RWPE1 (cell line): ENCODE measurements at places on chromosomes 5 and 9.

DNA sequence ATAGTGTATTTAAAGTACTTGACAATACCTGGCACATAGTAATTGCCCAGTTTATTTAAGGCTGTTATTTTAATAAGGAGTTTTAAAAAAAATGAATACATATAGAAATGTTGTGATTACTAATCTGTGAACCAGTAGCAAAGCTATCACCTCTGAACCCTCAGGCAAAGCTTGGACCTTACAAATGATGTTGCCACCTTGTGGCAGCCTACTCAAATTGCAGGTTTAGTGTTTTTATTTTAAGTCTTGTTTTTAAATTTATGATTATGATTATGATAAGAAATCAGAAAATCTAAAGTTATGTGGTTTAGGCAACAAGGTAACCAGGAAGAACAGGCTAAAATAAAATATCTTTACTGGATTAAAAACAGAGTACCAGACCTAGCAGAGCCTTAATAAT is 35.8 kb downstream of the PPARGC1B start:
- DNase-seq, result no peak

DNA sequence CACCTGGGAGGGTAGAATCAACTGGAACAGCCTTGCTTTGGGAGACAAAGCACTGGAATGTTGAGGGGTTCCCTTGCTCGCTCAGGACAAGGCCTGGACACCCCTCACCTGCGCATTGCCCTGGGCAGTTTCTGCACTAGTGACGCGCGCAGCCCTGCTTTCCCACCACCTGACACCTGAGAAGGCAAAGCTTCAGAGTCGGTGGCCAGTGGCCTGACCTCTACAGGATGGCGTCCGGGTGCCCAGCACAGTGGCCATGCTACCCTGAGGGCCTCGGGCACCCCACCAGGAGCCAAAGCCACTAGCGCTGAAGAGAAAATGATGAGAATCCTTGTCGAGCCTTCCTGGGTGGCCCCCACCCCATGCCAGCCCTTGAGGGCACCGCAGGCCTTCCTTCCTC is 161.3 kb downstream of the OLFM1 start:
- no peak for DNase-seq

DNA sequence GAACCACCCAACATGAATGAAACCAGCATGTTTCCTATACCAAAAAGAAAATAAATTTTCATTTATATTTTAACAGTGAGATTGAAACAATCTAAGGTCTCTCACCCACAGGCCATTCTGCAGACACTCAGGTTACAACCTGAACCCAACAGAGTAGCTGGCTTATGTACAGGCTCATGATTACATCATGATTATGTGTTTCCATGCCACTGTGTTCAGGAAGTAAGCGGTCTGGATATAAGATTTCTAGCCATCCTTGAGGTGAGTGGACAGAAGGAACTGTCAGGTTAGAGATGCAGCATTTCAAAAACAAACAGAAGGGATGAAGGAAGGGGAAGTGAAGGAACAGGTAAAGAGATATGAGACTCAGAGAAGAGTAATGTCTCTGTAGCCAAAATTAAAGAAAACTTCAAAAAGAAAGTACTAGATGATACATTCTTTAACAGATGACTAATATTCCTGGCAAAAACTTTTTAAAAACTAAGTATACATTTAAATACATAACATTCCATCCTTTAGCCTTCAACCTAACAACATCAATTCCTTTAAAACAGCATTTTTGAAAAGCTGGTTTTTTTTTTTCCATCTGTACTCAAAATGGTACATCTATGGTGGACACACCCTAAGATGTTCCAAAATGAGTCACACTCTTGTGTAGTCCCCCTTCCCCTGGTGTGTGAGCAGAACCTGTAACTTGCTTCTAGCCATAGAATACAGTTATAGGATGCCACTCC is 119.8 kb downstream of the LPAR1 start:
- DNase-seq, result peak; percentile 70

GRCh38 chr5:168654211-168654721 is 75.1 kb upstream of the PANK3 start:
- no peak for DNase-seq

GRCh38 chr5:6607559-6607936 is 25.3 kb downstream of the NSUN2 start:
- DNase-seq, result no peak

DNA sequence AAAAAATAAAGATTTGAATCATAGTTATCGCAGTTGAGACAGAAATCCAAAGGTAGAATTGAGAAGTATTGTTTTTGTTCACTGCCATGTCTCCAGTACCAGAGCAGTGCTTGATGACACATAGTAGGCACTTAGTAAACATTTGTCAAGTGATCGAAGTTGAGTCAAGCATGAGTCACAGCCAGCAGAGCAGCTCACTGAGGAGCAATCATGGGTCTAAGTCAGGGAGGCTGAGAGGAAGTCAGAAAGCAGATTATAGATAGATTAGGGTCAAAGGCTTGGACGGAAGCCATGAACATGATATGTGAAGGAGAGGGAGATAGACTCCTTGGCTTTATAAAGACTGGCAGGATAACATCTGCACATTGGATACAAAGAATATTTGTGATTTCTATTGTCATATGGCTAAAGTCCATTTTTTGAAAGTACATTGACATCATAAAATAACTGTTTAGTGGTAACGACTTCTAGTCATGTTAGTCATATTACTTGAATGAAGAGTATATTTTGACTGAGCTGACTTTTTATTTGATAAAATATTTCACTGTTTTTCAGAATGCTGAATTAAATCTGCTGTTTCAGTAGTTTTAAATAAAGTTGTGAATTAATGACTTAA is 168.5 kb downstream of the RAB3C start:
- DNase-seq, result no peak

DNA sequence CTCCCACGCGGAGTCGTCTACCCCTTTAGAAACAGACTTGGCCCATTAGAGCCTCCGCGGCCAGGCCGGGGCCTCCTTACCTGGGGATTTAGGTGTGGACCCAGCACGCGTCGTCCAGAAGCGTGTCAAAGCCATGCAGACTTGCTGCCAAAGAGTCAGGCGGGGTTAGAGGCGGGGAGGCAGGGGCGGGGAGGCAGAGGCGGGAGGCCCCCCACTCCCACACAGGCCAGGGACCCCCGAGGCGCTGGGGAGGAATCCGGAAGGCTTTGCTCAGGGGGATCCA is 47.1 kb downstream of the HABP4 start:
- DNase-seq, result no peak

DNA sequence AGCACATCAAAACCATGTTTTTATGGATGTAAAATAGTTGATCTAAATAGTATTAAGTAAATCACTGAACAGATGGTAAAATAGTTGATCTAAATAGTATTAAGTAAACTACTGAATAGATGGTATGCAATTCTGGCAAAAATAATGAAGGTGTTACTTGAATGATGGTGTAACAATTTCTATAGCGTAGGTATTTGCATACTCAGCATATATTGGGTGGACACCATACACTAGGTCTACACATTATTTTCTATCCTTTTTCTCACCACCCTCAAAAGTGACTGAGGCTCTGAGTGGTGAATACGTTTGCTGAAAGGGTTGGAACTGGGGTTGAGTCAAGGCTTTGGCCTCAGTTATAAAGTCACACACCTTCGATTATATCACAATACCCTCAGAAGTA is 81.3 kb downstream of the ATP10B start:
- DNase-seq, result no peak

DNA sequence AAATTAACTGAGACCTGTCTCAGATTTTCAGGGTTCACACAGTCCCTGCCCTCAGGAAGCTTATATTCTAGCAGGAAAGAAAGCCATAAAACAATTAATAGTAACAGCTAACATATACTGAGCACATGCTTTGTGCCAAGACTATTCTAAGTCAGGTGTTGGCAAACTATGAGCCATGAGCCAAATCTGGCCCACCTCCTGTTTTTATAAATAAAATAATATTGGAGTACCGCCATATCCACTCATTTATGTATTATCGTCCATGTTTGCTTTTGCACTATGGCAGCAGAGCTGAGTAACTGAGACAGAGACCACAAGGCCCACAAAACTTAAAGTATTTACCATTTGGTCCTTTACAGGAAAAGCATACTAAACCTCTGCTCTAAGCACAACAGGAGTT is 83.3 kb upstream of the TRIO start:
- no peak for DNase-seq

DNA sequence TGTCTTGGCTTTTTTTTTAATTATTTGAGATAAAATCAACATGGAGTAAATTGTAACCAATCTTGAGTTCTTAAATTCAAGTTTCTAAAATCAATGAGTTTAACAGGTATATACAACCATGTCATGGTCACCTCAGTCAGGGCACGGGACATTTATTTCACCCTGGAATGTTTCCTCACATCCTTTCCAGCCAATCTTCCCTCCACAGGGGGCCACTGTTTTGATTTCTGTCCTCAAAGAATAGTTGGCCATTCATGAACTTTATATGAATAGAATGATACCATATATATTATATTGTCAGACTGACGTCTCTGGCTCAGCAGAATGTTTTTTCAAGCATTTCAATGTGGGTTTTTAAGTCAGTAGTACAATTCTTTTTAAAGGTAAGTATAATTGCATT is 806 bp downstream of the ZNF474 start:
- DNase-seq, result no peak

DNA sequence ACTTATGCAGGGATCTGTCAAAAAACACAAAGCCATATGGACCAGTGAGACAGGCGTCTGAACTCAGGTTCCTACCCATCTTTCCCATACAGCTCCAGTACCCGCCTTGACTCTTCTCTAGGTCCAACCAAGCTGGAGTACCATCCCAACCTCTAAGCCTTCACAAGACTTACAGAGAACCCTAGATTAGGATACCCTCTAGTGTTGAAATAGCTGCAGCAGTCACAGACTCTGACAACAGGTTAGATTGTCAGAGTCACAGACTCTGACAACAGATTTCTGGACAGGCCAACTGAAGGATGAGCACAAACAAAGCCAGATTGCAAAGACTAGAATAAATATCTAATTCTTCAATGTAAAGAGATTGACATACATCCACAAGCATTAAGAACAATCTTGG is 266.1 kb downstream of the GRIA1 start:
- no peak for DNase-seq

- no peak for DNase-seq
Measured at GRCh38 chr5:43704243-43704642, 101.3 kb downstream of the NNT start.

- DNase-seq, result no peak
Measured at GRCh38 chr5:74152625-74153254, 487.8 kb downstream of the ENC1 start.
